ENCODE measurements at places on chromosomes 16 and 17. TPM values are rescaled to one million over a fixed set of nuclear protein-coding genes. Genes with fewer than 3 reads are reported as not detected.

The HS3ST3B1 gene
- 2.9 TPM for polyA plus RNA-seq

The TBC1D3E gene
- polyA plus RNA-seq: 0.06 TPM

The MMP25 gene
- 0.82 TPM for polyA plus RNA-seq

The INCA1 gene
- 1.3 TPM for polyA plus RNA-seq

The RMI2 gene
- polyA plus RNA-seq: 2.2 TPM

The HEATR9 gene
- polyA plus RNA-seq: not detected

The IL32 gene
- 28.0 TPM for polyA plus RNA-seq

The GHDC gene
- polyA plus RNA-seq: 32.0 TPM

The TBC1D3D gene
- 2.0 TPM for polyA plus RNA-seq

The NGFR gene
- 18.4 TPM for polyA plus RNA-seq

The CCL16 gene
- polyA plus RNA-seq: 0.29 TPM

The HASPIN gene
- polyA plus RNA-seq: 0.08 TPM

The KRTAP1-3 gene
- polyA plus RNA-seq: not detected

The KRTAP1-5 gene
- polyA plus RNA-seq: 0.11 TPM

The TNP2 gene
- polyA plus RNA-seq: not detected

The KIAA0753 gene
- 8.5 TPM for polyA plus RNA-seq

The RGS11 gene
- 6.9 TPM for polyA plus RNA-seq

The RCVRN gene
- polyA plus RNA-seq: 0.48 TPM

The CCDC154 gene
- polyA plus RNA-seq: 0.86 TPM

The SLC35G6 gene
- polyA plus RNA-seq: not detected

The TAT gene
- 0.20 TPM for polyA plus RNA-seq

Data from urinary bladder (tissue), 4 donors.